Stromal cell of bone marrow (primary cell): ENCODE measurements at places on chromosomes 6 and 20.

GRCh38 chr20:38893565-38894090 is 32.6 kb upstream of the FAM83D start:
- peak; percentile 7 for DNase-seq

DNA sequence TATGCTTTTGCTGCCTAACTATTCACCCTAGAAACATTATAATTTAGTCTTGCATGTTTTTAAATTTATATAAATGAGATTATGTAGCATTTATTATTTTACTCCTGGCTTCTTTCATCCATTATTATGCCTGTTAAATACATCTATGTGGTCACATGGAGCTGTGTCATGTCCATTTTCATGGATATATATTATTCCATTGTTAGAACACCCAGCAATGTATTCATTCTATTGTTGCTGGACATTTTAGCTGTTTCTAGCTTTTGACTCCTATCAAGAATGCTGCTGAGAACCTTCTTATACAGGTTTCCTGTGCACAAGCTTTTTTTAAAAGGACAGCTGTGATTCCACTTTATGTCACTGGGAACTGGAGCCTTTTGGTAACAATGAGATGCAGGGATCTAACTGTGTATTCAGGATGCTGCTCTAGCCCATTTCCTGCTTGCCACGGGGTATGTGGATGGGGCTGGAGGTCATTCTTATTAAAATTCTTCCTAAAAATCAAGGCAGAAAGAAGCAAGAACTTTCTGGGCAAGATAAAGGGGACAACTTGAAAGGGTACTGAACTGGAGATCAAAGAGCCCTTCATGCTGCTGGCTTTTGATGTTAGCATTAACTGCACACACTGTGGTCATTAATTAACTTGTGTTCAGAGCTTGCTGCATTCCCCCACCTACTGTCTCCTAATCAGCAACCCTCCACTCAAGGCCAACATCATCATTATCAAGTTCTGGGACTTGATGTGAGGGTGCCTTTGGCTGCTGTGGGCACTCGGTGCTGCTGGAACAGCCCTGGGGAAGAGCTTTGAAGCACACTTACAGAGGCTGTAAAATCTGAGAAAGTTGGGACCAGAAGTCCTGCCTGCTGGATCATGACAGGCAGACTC is 96.6 kb upstream of the AKIRIN2 start:
- DNase-seq = no peak

DNA sequence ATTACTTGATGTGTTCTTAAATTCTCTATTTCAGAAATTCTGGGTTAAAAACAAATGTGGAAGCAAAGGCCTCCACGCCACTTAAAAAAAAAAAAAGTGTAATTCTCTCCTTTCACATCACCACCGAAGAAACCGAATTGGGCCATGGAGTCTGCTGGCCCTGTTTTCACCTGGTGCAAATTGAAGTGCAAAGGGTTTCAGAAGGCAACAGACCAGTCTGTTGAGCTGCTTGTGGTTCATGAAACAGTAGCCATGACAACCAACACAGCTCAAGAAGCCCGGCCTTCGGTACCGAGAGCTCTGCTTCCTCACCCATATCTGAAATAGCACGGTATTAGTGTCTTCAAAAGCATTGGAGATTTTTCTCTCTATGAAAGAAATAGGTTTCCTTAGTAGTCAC is 63.1 kb downstream of the GMPR start:
- no peak for DNase-seq

DNA sequence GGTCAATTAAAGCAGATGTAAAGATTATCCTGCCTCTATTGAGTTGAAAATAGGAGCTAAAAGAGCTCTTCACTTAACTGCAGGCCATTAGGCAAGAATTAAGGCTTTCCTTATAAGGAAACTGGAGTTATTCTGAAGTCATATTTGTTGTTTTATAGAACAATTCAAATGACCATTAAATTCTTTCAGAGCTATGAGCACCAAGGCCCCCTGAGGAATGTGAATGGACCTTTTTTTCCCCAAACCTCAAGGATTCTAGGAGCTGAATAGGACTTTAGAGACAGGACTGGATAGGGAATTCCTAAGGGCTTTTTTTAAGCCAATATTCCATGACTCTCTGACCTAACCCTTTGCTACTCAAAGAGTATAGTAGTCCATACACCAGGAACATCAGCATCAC is 565.7 kb upstream of the BTBD3 start:
- no peak for DNase-seq

DNA sequence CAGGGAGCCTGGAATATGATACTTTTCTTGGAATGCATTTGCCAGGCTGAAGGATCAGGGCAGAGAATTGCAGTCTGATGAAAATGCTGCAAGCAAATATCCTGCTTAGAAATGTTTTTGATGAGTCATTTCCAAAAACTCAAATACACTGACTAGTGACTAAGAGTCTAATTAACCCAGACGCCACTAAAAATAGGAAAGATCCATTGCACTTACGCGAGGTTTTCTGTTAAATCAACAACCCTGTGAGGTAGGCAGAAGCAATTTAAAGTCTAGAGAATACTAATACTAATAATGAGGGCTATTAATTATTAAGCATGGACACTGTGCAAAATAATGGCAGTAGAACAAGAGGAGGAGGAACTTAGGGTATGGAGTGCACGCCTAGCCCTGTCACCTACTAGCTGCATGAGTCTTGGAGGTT is 130.1 kb upstream of the DOK5 start:
- DNase-seq = peak; percentile 82

- no peak for DNase-seq
Measured at GRCh38 chr20:53739799-53740785, 146.5 kb upstream of the ZNF217 start.

- no peak for DNase-seq
Measured at GRCh38 chr6:20564269-20564668, 30.0 kb downstream of the CDKAL1 start.

- DNase-seq = no peak
Measured at GRCh38 chr6:56699066-56699654, 56.5 kb upstream of the DST start.

GRCh38 chr6:52663120-52663935 is 7.6 kb upstream of the TMEM14A start:
- DNase-seq = peak; percentile 64

DNA sequence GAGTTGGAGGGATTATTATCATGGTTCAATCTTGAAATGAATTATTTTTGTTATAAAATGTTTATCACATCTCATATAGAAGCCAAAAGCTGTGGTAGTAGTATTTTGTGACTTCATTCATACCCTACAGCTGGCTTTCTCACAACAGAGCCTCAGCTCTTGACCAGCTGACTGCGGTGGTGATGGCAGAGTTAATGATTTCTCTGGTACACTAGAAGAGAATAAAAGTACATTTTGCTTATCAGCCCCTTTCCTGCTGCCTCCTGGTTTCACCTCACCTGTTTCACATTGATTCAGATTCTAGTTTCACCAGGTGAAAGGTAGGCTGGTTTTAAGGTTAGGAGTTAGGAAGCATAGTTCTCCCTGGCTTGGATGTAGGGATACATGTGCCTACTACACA is 55.7 kb downstream of the AFG1L start:
- no peak for DNase-seq

- no peak for DNase-seq
Measured at GRCh38 chr6:34317172-34317477, 68.3 kb upstream of the SMIM29 start.

GRCh38 chr20:16418616-16419015 is 154.6 kb downstream of the KIF16B start:
- no peak for DNase-seq

DNA sequence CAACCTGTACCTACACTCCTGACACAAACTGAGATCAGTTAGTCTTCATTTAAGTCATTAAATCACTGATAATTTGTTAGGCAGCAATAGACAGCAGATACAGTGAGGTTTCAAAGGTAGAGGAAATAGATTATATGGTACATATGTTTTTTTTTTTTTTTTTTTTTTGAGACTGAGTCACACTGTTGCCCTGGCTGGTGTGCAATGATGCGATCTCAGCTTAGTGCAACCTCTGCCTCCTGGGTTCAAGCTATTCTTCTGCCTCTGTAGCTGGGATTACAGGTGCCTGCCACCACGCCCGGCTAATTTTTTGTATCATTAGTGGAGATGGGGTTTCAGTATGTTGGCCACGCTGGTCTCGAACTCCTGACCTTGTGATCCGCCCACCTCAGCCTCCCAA is 38.2 kb upstream of the KIF13A start:
- no peak for DNase-seq

DNA sequence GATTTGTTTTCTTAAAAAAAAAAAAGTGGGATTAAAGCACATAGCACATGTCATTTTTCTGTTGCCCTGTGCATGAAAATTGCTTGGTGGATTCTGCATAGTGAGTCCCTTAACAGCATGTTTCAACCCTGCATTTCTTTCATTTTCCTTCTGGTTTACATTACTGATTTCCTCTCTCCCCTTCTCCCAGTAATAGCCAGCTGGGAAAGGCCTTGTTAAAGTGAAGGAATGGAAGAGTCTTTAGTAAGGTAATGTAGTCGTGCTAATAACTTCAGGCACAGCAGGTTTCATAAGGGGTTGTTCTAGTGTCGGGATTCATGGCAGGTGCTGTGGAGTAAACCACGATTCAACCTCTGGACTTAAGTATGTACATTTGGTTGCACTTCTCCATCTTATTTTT is 202.4 kb downstream of the FARS2 start:
- no peak for DNase-seq

- peak; percentile 88 for DNase-seq
Measured at GRCh38 chr20:23143098-23143497, 57.0 kb upstream of the CD93 start.

- DNase-seq = no peak
Measured at GRCh38 chr6:142537612-142538478, 236.0 kb downstream of the ADGRG6 start.

DNA sequence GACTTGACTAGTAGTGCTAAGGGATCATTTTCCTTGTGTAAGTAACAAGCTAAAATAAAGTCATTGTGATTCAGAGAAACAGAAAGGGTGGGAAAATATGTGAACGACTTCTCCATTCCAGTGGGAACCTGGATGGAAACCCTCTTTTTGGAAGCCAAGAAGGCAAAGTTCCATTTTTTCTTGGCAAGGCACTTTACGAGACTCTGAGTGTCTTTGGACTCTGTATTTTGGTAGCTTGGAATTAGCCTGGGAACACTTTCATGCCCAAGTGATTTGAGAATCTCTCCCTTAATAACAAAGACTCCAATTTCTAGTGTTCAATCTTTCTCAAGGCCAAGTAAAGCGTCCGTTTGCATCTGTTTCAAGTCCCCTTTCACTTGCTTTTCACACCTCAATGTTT is 100.5 kb upstream of the SASH1 start:
- DNase-seq = no peak

- DNase-seq = no peak
Measured at GRCh38 chr6:33837971-33838665, 34.3 kb upstream of the MLN start.

- DNase-seq = no peak
Measured at GRCh38 chr6:13203145-13203544, 125.2 kb downstream of the TBC1D7 start.

DNA sequence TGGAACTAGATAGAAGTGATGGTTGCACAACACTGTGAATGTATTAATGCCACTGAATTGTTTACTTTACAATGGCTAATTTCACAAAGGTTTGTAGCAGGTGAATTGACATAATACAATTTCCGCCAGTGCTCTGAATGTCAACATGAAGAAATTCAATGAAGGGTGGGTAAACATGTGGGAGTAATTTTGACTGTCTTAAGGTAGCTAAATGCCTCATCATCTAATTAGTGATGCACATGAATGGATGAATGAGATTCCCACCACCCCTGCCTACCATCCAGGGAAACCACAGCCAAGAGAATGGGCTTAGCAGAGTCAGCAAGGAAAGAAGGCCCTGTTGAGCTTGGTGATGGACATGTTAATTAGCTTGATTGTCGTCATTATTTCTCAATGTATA is 275.3 kb downstream of the ALDH8A1 start:
- DNase-seq = no peak

- DNase-seq = no peak
Measured at GRCh38 chr20:36865076-36865860, 10.7 kb upstream of the TLDC2 start.

GRCh38 chr20:20353576-20353975 is 14.3 kb upstream of the INSM1 start:
- no peak for DNase-seq

DNA sequence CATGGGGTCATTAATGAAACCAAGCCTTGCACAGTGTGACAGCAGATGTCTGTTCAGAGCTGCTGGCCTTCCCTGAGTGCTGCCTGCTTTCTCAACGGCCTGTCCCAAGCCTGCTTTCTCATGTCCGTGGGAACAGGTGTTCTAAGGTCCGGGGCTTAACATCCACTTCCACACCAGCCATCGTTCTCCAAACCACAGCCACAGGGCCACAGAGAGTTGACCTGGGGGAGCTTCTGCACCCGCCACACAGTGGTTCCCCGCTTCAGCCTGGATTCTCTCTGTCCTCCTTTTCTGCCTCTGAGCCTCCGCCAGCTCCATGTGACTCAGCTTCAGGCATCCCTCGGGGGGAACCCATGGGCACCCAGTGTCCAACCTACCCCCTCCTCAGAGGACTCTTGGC is 26.9 kb upstream of the PPP1R3G start:
- DNase-seq = no peak

- DNase-seq = no peak
Measured at GRCh38 chr20:55239269-55239668, 763.9 kb downstream of the DOK5 start.

DNA sequence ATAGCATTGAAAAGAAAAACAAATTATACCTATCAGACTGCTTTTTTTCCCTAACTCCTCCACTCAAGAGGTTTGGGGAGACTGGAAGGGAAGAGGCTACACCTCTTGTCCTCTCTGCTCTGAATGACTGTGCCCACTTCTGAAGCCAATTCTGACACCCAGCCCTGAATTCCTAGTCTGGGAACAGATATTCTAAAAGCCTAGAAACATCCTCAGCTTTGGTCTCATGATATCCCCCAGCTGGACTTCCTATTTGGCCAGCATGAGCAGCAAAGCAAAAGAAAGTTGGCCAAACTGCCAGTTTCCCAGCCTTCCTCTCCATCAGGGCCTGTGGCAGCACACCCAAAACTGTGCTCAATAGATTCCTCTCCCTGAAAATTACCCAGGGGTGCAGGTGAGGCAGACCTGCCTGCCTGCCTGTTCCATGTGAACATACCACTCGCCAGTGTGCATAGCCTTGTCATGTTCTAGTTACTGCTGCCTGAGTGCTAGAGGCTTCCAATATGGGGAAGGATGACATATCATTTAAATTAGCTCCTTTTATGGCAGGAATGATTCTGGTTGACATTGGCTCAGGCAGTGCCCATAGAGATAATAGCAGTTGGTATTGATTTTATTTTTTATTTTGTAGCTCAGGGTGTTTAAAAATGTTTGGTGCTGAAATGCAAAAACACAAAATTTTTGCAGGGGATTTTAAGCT is 152.1 kb upstream of the RIN2 start:
- no peak for DNase-seq

- DNase-seq = no peak
Measured at GRCh38 chr6:73860303-73860702, 164.3 kb downstream of the CD109 start.

DNA sequence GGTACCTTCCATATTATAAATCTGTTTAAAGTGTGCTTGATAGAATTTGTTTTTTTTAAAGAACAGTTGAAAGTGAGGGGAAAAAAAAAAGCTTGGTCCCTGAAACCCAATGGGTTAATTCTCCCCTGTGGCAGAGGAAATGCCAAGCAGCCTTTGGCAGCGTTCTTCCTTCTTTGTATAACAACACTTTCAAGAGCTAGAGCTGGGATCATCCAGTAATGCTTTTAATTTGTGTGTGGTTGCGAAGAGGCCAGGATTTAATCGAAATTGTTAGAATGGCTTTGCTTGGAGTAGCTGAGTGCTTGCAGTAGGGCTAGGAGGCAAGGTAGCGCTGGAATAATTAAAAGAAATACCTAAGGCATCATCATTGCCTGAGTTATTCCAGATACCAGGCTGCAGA is 692.0 kb downstream of the DHX35 start:
- no peak for DNase-seq

GRCh38 chr6:125107048-125107447 is 46.5 kb upstream of the TPD52L1 start:
- no peak for DNase-seq
